ENCODE measurements at places on chromosomes 7 and 10.

- no peak for DNase-seq
These were observed 143.1 kb upstream of the CAV2 start for GRCh38 chr7:116356333-116356965.

DNA sequence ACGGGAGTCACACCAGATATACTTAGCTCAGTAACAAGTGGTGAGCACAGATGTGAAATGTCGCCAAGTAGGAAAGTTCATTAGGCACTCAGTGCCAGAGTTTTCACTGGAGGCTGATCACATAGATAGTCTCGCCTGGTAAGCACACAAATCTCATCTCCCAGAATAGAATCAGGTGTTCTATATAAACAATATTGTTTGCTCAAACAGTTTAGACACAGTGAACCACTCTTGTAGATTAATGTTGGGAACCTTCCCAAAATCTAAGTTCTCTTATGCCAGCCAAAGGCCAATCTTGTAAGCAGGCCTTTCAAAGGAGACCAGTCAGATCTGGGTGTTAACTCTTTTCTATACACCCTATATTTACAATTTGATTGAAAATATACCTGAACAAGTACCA is 716.5 kb upstream of the GRM3 start:
- DNase-seq, result no peak

- no peak for DNase-seq
These were observed 56.0 kb upstream of the COL13A1 start for GRCh38 chr10:69745698-69746097.

- DNase-seq, result no peak
These were observed 867.5 kb downstream of the NRG3 start for GRCh38 chr10:82742478-82742877.

DNA sequence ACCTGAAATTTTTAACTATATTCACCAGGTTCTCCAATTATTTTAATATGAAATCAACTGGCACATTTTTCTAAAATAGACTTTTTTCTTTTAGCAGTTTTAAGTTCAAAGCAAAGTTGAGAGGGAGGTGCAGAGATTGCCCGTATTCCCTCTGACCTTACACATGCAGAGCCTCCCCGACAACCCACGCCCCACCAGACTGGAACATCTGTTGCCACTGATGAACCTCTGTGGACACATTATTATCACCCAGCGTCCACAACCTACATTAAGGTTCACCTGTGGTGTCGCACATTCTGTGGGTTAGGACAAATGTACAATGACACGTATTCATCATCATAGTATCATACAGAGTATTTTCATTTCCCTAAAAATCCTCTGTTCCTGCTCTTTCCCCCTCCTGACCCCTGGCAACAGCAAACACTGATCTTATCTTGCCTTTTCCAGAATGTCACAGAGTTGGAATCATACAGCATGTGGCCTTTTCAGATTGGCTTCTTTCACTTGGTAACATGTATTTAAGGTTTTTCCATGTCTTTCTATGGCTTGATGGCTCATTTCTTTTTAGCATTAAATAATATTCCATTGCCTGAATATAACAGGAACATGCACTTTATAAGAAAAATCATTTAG is 37.1 kb downstream of the COBL start:
- DNase-seq, result no peak

DNA sequence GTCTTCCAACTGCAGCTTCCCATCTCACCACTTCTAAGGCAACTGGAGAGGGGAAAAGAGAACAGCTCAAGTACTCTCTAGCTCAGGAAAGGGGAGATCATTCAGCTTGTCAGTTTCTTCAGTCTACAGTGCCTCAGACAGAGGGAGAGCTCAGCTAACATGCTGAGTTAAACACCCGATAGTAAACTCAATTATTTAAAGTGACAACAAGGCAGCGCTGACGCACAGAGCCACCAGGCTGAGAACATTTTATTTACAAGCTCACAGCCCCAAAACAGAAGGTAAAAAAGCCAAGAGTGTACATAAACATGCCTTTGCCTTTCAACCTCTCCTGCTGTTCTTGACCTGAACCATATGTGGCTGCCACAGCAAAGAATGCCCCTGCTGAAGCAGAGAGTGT is 10.1 kb upstream of the CUZD1 start:
- DNase-seq, result no peak

GRCh38 chr7:127838816-127839415 is 186.9 kb downstream of the SND1 start:
- no peak for DNase-seq

- no peak for DNase-seq
These were observed 70.7 kb downstream of the C10orf105 start for GRCh38 chr10:71648933-71649320.

DNA sequence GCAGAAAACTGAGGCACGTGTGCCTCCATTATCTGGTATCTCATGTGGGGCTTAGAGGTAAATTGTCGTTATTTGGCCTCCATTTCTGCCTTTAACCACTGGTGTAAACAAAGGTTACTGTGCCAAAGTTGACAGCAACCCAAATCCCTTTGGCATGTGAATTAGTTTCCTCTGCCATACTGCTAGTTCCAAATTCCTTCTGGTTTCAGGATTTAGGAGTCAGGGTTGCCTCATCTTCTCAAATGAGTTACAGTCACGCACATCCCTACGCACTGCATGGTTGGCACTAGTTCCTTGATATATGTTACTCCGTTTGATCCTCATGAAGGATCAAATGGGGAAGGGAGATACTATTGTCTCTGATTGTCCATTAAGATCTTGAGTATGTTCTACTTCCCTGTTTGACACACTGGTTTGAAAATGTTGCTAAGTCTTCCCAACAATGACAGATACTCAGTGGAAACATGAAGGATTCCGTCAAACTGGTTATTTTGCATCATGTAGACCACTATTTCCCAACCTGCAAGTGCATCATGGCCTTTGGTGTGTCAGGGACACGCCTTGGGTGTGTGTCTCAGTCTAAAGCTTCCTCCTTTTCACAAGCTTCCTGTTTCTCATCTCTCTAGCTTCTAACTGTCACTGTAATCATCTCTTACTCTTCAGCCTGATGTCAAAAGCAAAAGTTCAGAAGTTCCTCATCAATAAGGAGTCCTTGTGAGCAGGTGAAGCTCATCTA is at the start of gene LIPN:
LIPN (plus strand) TSS at position 655 of the 736 bp plus-strand sequence. CDS start 1,386 bp downstream, outside the sequence.
- DNase-seq, result no peak

DNA sequence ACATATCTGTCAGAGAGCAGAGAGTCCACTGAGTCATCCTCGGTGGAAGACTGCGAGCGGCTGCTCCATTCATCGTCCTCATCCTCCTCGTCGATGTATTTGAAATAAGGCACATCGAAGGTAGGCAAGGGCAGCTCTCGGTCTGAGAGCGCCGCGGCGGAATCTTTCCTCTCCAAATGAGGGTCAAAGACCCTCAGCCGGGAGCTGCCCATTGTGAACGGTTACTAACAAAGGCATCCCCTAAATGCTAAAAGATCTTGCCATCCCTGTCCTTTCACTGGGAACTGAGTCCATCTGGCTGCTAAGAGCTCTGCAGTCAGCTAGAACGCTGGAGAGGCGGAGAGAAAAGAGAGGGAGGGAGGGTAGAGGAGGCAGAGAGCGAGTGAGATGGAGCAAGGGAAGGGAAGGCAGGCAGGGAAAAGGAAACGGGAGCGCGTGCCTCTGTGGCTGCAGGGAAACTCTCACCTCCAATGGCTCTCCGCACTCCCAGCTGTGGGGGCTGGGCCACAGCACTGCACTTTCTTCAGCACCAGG is 163.4 kb downstream of the RAPGEF5 start:
- peak; percentile 51 for DNase-seq

GRCh38 chr10:59271160-59271559 is 91.2 kb downstream of the FAM13C start:
- no peak for DNase-seq

DNA sequence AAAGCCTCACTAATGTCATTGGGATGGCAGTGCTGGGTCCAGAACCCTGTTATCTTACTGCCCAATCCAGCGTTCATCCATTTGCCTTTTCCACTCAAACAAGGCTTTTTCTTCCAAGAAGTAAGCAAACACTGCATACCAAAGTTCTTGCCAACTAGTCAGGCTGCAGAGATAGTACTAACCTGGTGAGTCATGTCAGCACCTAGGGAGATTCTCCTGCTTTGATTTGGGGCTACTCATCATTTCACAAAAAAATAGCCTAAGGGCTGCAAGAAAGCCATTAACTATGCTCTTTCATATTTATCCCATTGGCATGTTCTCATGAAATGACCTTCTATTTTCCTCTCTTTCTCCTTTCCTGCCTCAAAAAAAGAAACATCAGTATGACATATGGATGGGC is 142.6 kb downstream of the TWIST1 start:
- DNase-seq, result peak; percentile 27

- DNase-seq, result no peak
These were observed 4.8 kb upstream of the PTPN12 start for GRCh38 chr7:77532247-77532646.

DNA sequence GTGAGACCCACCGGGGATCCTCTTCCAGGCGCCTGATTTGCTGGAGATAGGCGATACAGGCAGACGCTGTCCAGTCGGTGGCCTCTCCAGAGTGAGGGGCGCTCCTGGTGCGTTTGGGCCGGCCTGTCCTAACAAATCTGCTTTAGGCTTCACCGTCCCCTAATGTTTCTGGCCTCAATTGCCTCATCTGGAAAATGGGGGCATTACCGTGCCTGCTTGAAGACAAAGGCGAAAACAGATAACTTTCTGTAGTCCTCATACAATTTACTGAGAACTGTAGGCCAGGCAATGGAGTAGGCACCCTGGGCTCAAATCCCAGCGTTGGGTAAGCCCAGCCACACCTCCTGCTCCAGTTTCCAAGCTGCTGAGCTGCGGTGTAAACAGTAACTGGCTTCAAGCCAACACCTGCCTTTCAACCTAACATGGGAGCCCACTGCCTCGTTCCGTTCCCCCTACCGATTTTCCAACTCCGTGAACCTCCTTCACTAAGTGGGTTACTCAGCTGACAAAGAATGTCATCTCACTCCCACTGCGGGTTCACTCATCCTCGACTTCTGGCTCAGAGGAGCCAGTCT is 589 bp upstream of the ZFAND4 start:
- no peak for DNase-seq

- DNase-seq, result no peak
These were observed 47.7 kb downstream of the TBXAS1 start for GRCh38 chr7:139876622-139877283.

DNA sequence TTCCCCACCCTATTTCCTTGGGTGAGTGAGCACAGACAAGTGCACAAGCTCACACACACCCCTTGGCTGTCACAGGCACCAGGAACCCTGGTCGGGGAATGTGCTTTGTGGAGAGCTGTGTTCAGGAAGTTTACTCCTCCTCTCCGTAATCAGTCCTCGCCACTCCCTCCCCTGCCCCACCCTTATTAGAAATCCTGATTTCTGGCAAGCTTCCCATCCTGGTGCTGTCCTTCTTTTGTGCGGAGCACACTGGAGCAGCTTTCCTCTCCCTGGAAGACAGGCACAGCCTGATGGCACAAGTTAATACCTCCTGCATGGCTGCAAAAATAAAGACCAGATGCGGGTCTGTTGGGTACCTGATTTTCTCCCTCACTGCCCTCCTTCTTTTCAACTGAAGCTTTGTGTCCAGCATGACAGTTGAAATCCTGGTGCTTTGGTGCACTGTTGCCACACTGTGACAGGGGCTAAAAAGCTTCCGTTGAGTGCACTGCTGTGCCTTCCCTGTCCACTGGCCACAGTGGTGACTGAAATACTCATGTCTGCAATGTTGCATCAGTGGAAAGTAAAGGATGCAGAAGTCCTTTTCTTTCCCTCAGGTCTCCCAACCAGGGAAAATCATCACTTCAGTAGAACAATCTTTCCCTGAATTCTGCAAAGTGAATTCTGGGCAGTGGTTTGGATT is 55.0 kb downstream of the LRRC4 start:
- DNase-seq, result no peak

DNA sequence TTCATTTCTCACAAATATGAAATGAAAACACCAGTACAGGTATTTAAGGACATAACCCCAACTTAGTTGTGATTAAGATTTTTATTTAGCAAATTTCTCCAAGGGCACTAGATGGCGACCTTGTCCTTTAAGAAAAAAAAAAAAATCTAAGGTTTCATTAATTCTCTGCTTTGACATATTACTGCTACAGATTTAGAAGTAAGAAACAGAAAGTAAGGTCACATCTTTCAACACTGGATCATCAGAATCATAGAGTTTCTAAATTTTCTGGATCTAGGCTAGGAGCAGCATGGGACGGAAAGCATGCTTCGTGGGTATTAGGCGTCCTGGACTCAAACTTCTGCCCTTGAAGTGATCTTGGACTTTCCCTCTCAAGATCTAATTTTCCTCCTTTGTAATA is 85.5 kb upstream of the PRKG1 start:
- peak; percentile 24 for DNase-seq

GRCh38 chr7:81725003-81725811 is 44.6 kb downstream of the HGF start:
- DNase-seq, result peak; percentile 31

Data from GM03348 (cell line).